ENCODE measurements at places on chromosomes 11 and 22.

DNA sequence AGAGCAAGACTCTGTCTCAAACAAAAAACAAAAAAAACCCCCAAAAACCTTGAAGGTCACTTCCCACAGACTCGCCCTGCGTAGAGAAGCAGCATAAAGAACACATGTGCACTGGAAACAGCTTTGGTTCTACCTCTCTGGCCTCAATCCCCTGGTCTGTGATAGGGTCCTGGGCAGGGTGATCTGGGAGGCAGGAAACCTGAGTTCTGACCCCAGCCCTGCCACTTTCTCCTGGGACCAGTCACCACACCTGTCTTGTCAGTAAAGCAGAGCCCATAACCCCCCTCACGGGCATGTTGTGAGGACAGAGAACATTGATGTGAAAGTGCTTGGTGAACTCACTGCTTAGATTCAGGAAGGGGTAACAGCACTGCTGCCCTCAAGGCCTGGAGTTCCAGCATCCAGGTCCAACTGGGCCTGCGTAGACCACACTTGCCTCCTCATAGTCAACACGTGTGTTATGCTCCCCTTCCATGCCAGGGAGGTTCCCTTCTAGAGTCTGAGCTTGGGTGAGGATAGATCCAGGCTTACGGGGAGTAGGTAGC lies 11.4 kb downstream of the UCP2 start:
- DNase-seq: no peak

- no peak for DNase-seq
Observed at GRCh38 chr11:2702771-2703362, 3.1 kb upstream of the KCNQ1OT1 start.

GRCh38 chr11:71543866-71544265 lies 4.4 kb upstream of the KRTAP5-9 start:
- no peak for DNase-seq

- no peak for DNase-seq
Observed at GRCh38 chr11:23543651-23544222, 683.5 kb upstream of the CCDC179 start.

DNA sequence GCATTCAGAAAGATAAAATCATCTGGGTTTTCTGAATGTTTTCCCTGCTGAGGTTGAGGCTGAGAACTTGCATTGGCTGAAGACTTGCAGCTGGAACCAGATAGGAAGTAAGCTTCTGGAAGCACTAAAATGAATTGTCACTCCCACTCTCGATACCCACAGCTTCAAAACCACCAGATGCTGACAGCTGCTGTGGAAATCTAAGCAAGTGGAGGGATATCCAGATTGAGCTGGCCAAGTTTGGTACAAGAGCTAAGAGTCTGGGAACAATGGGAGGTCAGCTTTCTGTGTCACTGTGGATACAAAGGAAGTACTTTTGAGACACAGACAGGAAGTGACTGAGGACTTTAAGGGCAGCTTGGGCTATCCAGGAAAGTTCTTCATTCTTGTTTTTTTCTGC lies 51.3 kb upstream of the CD44 start:
- DNase-seq: peak; percentile 78

- no peak for DNase-seq
Observed at GRCh38 chr22:30348809-30349208, 7.9 kb downstream of the SF3A1 start.

DNA sequence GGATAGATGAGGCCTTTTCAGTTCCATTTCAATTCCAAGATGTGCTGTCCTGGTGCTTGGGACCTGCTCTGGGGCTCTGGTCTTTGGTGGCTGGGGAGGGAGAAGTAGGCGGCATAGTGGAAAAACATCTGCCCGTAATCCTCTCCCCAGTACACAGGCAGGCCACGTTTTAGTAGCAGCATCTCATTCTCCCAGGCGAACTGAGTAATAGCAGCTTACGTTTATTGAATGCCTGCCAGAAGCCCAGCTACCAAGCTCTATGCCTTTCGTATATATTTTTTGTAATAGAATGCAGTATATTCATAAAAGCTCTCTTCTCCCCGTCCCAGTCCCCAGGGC lies 11.4 kb downstream of the ACO2 start:
- DNase-seq: no peak

DNA sequence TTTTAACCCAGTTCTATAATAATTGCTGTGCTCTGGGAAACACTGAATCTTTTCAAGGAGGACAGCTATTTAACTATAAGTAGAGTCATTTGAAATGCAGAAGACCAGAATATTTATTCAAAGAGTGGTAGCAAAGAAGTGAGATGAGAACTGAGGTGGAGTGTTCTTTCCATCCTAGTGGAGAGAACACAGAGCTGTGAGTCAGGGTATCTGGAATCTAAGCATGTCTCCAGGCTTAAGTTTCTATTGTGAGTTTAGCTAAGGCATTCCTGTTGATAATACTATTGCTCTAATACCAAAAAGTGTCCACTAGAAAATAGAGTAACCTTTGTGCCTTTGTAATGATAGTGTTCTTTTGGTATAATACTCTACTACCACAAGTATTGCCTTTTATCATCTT lies 32.4 kb downstream of the JAM3 start:
- DNase-seq: peak; percentile 36

DNA sequence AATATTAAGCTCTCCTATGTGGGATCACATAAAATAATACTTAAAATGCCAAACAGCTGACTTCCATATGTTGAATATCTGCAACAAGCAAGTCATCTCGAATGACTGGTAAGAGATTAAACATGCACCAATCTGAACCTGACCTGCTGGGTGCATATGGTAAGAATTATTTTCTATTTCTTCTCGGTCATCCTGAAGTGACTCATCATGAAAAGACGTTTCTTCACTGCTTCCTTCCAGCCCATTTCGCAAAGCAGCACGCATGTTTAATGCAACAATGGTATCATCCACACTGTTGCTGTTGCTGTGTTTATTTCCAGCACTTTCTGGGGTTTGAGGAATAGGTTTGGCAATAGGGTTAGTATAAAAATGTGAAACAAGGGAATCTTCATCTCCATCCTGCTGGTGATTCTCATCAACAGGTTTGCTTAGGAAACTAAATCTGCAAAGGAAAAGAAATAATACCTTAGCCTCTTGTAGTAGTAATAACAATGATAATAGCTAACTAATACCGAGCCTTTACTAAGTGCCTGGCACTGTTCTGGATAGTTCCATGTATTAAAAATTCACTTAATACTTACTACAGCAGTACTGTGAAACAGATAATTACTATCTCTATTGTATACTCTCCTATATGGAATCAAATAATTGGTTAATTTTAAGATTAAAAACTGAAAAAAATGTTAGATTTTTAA lies 52.0 kb upstream of the CHRNA10 start:
- DNase-seq: peak; percentile 94

DNA sequence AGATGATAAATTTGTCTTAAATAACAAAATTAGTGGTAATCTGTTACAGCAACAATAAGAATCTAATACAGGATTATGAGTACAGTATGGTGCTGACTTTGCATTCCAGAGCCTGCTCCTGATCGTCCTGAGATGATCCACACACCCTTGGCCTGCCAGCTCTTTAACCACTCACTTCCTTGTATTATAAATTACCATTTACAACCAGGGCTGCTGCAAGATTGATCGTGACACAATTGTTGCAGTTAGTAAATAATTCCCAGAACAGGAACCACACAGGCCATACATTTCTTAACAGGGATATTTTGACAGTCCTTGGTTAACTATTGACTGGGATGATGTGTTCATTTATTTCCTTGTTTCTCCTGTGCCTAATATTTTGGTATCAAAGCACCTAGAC lies 3.8 kb upstream of the CBLIF start:
- peak; percentile 8 for DNase-seq

DNA sequence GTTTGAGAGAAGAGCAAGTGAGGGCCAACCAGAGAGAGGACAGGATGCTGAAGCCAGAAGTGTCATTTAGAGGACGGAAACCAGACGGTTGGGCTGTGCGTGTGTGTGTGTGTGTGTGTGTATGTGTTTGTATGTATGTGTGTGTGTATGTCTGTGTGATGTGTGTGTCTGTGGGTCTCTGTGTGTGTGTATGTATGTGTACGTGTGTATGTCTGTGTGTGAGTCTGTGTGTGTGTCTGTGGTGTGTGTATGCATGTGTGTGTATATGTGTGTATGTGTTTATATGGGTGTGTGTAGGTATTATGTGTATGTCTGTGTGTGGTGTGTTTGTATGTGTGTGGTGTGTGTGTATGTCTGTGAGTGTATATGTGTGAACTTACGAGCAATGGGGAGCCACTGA lies 77.7 kb upstream of the EIF3D start:
- DNase-seq: no peak

GRCh38 chr11:107478922-107479321 lies 21.3 kb upstream of the CWF19L2 start:
- peak; percentile 13 for DNase-seq

- DNase-seq: no peak
Observed at GRCh38 chr11:71933141-71933933, 4.5 kb downstream of the RNF121 start.

DNA sequence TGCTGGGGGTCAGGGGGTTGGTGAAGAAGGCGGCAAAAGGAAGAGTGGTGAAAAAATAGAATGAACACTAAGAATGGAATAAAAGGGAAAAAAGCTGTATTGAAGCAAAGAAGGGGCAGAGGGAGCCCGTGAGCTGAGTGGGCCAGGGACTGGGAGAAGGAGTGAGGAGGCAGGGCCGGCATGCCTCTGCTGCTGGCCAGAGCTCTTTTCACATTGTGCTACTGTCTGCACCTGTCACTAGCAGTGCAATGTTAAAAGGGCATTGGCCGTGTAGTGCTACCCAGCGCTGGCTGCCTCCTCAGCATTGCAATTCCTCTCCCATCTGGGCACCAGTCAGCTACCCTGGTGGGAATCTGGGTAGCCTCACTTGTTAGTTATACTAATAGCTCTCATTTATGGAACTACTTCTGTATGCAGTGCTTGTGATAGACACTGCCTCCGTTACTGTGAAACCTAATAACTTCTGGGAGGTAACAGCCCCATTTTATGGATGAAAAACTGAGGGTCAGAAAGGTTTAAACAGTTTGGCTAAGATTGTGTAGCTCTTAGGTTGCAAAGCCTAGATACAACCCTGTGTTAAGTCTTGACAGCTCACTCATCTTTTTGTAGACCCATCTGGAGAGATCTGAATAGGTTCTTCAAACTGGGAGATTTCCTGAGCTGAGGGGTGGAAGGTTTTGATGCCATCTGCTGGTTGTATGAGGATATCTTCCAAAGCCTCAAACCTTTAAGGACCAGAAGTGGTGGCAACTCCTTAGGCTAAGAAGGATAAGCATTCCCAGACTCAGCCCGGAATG lies 8.5 kb downstream of the YPEL4 start:
- DNase-seq: peak; percentile 81

DNA sequence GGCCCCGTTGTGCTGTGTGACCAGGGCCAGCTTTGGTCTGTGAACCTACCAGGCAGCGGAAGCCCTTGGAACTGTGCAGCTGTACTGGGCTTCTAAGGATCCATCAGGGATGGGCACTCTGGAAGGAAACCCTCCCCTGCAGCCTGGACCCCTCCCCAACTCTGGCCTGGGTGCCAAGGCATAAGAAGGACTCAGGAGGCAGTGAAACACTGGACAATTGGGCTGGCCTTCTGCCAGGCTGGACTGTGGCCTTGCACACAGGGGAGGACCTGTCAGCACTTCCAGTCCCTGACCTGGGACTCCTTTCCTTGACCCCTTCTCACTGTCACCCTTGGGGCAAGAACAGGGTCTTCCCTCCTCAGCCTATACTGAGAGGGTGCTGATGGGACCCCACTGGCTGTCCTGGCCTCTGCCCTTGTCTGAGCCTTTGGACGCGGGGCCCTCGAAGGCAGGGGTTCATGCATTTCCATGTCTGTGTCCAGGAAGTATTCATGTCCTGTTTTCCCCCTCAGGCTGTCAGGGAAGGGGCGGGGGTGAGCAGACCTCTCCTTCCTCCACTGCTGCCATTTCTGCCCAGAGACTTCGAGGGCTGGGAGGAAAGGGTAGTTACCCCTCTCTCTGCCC lies 39.6 kb downstream of the PDE2A start:
- no peak for DNase-seq

DNA sequence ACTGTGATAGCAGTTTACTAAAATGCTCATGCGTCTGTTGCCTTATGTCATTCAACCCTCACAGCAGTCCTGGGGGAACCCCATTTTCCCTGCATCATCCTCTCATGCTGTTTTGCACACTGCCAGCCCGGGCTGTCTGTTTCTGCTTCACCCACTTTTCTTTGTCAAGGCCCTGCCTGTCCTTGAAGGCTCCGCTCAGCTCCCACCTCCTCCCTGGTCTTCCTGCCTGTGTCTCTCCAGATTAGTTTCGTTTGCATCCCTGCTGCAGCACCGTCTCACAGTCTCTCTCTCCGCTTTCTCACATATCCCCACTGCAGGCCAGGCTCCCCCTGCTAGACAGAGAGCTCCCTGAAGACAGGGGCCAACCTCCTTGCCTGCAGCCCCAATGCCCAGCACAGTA lies 29.9 kb downstream of the SERPINH1 start:
- DNase-seq: no peak

- DNase-seq: no peak
Observed at GRCh38 chr11:121356357-121356756, 63.8 kb downstream of the SC5D start.

DNA sequence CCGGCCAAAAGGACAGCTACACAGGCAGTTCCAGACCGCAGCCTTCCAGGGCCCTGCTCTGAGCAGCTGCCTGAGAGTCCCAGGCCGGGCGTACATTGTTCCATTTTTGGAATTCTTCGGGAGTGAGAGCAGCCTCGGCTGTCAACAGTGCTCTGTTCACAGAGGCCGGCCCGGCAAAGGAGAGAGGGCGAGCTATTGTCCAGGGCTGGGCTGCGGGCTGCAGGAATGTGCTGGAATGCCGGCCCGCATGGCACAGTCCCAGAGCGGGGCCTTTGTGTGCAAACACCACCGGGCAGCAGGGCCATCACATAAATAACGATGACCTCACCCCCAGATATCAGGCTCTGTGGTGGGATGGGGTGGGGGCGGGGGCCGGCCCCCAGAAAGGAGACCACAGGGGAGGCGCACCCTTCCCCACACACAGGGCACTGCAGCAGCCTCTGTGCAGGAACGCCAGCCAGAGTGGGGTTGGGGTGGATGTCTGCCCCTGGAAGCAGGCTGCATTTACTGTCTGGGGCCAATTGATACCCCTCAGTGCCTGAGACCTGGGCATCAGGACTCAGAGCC lies 15.8 kb downstream of the LINC01488 start:
- DNase-seq: peak; percentile 95

- DNase-seq: peak; percentile 51
Observed at GRCh38 chr11:128338811-128339210, 248.5 kb downstream of the ETS1 start.

DNA sequence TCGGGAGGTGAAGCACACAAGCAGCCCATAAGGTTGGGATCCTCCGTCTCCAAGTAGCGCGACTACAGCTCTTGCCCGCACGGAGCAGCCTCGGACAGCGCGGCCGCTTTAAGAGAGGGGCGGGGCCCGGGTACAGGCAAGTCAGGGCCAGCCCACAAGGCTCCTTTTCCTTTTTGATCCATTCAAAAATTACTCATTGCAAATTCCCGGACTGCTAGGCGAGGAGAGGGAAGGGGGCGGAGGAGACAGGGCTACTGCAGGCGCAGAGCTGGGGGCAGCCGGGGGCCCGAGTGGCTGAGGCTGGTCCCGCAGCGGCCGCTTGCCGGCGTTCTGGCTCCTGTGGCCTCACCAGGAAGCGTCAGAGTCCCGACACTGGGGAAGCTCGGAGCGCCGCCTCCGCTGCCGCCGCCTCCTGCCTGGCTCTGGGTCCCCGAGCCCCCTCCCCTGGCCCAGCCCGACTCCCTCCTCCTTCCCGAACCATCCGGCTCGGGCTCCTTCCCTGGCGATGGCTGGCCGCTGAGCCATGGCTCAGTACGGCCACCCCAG lies at the start of gene UBASH3B:
TSS of gene UBASH3B (plus strand) at position 196 of the 546 bp plus-strand sequence. CDS start at position 524, 328 bp downstream.
- DNase-seq: peak; percentile 92

Measured in mesenchymal stem cell (in vitro differentiated cells and primary cell).